Germinal center (tissue), 1 donor: ENCODE measurements at places on chromosomes 3 and 15.

GRCh38 chr3:55780913-55781312, 293.8 kb upstream of the WNT5A start:
- DNase-seq, result no peak

GRCh38 chr15:99592145-99592791, 26.5 kb downstream of the MEF2A start:
- DNase-seq, result no peak

DNA sequence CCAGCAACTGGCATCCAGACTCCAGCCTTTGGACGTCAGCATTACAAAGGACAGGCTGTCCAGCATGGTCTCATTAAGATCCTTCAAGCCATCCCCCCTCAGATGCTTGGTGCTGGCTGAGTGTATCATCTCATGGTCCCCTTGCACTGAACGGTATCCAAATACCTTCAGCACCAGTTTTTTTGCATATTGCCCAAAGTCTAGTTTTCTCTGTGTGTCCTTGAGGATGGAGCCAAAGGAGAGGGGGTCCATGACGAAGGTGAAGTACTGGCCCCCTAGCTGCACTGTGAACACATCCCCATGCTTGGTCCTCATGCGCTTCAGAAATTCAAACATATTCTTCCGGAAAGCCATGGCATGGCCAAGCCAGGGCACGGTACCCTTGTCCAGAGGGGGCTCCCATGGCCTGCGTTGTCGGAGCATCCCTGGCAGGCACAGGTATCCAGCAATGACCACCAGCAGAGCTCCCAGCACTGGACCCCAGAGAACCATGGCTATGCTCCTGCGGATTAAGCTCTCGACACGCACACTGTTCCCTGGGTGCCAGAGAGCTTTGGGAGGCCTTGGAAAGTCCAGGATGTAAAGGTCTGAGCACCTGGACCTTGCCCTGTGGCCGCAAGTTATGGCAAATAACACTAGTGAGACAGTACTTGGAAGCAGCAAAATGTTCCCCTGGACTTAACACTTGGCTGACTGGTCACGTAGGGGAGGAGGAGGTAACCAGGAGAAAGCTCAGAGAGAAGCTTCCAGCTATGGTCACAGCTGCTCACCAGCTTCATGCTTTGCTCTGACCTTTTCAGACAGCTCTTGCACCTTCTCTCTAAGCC, at the start of gene CYP8B1:
Gene CYP8B1 (minus strand): TSS at position 555 of the 827 bp plus-strand sequence. CDS start 63 bp downstream, at position 492.
- no peak for DNase-seq

- DNase-seq, result no peak
These were observed 1237.9 kb downstream of the ROBO2 start for GRCh38 chr3:78277801-78278200.

GRCh38 chr3:190677001-190677400, 163.1 kb downstream of the IL1RAP start:
- DNase-seq, result no peak

- no peak for DNase-seq
These were observed 19.6 kb upstream of the KNG1 start for GRCh38 chr3:186697510-186697909.

DNA sequence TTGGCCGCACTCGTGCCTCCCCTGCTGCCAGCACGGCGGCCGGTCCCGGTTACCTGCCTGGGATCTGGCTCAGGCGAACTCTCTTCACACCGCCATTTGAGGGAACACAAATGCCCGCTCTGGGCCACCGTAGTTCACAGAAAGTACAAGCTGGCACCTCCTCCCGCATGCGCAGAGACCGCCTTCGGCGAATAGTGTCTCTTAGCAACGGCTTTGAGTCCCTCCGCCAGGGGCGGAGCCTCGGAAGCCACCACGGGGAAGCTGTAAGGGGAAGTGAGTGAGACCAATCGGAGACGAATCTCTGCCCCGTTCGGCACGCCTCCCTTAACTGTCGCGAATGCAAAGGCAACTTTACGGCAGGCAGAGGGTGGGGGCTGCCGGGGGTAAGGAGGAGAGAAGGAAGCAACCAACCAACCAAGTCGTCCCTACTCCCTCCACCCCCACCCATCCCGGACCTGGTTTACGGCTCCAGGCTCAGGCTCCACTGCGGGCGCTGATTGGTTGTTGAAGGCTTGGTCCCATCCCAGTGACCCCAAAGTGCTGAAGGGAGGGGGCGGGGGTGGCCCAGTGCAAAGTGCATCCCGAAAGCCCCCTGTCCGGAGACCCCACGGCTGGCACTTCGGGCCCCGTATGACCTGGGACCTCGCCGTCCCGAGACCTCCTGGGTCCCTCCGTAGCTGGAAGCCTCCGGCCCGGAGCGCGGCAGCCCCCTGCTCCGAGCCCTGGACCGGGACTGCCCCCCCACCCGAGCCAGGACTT, at the start of the genes ASB7 and LINS1:
Gene ASB7 (plus strand): TSS at position 526 of the 759 bp plus-strand sequence. CDS start 9,628 bp downstream, outside the sequence.
Gene LINS1 (minus strand): TSS at position 121 of the 759 bp plus-strand sequence. CDS start 21,342 bp downstream, outside the sequence.
- peak; percentile 97 for DNase-seq

DNA sequence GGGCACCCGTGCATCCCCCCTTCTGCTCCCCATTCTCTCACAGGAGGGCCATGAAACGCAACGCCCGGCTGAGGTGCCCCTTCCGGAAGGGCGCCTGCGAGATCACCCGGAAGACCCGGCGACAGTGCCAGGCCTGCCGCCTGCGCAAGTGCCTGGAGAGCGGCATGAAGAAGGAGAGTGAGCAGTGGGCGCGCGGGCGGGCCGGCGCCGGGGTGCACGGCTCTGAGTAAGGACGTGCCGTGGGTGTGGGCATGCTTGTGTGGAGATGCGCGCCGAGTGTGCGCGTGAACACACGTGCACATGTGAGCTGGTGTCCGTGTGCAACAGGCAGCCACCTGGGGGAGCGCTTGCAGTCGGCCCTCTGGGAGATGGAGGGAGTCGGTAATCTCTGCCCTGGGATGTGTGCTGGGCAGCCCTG, 28.1 kb downstream of the NR1I2 start:
- DNase-seq, result peak; percentile 54

GRCh38 chr3:141680620-141681389, 57.3 kb upstream of the RNF7 start:
- DNase-seq, result no peak

DNA sequence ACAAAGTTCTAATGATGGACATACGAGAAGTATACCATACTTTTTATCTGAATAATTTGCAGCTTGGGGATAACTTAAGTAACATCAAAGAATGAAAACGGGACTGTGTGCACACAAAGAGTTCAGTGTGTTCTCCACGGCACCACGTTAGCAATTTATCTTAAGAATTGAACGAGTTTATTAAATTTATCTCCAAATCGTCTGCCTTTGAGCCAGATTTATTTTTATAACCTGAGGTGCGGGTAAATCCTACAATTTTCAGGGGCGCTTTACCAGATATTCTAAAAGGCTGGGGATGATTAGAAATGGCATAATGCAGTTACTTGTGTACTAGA, 3.5 kb downstream of the CHD2 start:
- DNase-seq, result no peak

- no peak for DNase-seq
These were observed 56.8 kb downstream of the GASK1A start for GRCh38 chr3:43035801-43036365.

- DNase-seq, result no peak
These were observed 234.5 kb upstream of the ICE2 start for GRCh38 chr15:60713119-60714084.

DNA sequence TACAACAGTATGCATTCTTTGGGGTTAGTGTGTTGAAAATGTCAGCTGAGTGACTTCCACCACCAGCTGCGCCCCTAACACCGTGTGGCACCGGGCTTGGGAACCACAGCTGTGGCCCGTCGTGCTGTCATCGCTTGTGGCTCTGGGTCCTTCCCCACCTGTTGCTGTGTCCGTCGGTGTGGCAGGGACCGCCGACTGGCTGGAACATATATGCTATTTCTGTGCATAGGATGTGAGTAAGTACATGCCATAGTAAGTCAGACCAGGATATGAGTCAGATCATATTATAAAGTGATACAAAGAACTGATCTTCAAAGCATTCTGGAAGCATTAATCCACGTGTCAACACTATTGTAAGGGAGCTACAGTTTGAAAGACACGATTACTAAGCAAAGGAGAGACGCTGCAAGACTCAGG, 31.9 kb downstream of the EHD4 start:
- no peak for DNase-seq

- DNase-seq, result no peak
These were observed 35.5 kb downstream of the DUT start for GRCh38 chr15:48366584-48367312.

DNA sequence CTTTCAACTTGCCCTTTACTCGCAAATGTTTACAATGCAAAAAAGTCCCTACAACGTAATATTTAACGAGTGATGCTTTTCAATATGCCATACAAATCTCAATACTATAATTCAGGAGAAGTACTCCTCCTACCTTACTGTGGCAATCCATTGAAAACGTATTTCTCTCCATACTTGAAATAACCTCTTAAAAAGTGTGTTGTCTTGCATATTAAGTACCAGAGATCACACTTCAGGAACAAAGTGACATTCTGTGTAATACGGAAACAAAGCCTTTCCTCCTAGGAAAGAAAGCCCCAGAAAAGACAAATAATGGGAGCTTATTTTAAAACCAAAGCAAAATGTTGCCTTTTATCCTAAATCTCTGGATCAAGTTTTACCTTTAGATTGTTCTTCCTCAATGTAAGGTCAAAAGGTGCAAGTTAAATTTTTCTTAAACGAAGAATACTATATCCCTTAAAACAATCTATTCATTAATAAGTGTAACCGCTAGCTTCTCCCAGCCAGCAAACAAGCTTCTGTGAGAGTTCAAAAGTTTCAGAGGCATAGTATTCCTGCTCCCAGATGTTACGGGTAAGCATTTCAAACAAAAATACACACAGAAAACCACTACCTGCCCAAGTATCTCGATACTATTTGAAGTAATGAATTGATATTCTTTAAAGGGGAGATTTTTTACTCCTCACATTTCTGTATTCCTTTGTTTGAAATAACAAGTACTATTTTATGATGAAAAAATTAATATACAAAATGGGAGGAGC, 1.7 kb downstream of the TJP1 start:
- no peak for DNase-seq

DNA sequence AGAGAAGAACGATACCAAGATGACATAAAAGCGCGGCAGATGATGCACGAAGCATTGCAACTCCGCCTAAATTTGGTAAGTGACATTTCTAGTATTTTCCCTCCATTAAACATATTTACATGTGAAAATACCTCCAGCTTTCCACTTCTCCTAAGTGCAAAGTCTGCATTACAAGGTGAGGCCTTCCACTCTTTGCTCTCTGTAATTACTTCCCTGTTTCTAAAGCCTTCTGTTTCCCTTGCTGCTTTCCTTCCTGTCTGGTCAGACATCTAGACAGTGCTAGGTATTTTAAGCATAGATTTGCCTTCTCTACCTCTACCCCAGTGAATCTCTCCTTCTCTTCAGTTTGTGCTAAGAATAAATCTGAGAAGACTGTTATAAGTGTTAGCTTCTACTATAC, 1.9 kb downstream of the P2RY12 start:
- DNase-seq, result no peak

DNA sequence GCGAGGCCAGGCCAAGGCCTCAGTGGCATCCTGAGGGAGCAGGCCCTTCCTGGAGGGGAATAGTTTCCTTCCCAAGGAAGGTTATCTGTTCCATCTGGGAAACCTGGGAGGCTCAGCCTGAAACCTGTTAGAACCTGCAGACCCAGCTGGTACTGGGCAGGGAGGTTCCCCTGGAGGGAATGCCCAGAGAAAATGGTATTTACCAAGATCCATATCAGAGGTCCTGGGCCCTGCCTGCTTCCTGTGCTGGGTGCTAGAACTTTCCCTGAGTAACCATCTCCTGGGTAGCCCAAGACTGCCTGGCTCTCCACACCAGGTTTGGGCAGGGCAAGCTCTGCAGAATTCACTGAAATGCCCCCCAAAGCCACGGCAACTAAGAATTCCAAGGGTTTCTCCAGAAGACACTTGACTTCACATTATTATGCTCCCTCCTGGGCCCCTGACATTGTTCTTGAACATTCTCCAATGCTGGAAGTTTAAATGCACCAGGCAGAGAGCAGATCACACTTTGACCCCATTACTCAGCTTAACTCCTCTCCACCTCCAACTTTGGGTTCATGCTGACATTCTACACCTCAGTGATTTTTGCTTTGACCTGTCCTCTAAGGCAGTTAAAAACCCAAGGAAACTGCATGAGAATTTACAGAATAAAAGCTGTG, 2.0 kb downstream of the CA12 start:
- DNase-seq, result no peak

DNA sequence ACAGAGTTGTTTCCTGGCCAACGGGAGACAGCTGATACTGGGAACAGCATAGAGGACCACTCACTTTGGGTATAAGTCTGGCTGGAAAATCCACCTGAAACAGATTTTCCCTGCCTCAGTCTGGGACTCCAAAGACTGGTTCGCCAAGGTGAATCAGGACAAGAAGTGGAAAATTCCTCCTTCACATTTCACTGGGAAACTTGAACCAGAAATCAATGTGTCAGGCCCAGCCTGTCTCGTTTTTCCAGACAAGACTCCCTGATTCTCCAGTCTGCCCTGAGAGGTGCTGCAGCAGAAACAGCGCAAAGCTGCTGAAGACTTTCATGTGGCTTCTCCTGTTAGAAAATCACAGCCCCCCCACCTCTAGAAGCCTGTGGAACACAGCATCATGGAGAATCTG, 269.8 kb downstream of the OPA1 start:
- DNase-seq, result no peak

DNA sequence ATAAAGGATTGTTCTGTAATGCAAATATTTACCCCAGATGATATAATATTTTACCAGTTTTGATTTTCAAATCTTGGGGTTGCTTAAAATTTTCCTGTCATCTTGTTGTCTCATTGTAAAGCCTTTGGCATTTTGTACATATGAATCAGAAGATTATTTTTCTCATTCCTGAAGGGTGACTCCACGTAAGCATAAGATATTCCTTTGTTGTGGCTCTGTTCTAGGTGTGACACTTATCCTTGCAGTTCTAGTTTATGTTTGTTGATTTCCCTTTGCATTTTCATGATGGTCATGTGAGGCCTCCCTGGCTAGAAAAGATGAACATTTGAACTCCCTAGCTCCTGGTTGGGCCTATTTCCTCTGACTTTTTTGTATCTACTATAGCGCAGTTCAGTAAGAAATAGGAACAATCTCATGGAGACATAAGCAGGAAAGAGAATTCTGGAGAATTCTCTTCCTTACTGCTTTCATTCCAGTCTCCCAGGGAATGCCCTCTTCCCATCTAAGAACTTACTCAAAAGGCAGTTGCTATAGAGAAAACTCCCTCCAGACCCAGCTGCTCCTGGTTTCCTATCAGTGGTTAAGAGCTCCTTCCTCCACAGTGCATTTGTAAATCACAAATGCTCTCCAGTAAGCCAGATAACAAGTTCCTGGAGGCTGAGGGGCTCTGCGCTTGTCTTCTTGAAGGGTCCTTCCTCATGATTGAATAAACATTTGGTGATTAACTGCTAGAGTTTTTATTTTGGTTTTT, 124.7 kb downstream of the WNT5A start:
- no peak for DNase-seq
